ENCODE measurements at places on chromosomes 16 and 17.

DNA sequence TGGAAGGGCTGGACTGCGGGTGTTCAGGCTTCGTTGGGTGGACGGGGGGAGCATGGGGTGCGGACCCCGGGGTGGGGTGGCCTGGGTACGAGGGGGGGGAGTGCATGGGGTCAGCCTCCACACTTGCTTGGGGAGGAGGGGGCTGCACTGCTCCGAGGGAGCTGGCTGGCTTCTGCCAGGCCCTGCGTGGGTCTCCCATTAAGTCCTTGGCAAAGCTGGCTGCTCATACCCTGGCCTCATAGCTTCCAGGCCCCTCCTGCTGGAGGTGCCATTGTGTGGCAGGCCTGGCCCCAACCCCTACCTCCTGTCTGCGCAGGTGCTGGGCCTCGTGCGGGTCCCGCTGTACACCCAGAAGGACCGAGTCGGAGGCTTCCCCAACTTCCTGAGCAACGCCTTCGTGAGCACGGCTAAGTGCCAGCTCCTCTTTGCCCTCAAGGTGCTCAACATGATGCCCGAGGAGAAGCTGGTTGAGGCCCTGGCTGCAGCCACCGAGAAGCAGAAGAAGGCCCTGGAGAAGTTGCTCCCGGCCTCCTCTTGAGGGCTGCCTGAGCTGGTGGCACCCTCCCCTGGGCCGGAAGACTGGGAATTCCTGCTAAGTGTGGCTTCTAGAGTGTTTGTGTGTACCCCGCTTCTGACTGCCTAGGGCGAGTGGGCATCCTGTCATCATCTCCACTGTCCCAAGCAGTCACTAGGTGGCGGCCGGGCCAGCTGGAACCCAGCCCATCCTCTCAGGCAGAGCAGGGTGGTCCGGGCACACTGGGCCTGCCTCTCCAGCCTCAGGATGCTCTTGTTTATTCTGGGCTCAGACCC, 1.5 kb downstream of the NUDT16L1 start:
- no peak for DNase-seq

DNA sequence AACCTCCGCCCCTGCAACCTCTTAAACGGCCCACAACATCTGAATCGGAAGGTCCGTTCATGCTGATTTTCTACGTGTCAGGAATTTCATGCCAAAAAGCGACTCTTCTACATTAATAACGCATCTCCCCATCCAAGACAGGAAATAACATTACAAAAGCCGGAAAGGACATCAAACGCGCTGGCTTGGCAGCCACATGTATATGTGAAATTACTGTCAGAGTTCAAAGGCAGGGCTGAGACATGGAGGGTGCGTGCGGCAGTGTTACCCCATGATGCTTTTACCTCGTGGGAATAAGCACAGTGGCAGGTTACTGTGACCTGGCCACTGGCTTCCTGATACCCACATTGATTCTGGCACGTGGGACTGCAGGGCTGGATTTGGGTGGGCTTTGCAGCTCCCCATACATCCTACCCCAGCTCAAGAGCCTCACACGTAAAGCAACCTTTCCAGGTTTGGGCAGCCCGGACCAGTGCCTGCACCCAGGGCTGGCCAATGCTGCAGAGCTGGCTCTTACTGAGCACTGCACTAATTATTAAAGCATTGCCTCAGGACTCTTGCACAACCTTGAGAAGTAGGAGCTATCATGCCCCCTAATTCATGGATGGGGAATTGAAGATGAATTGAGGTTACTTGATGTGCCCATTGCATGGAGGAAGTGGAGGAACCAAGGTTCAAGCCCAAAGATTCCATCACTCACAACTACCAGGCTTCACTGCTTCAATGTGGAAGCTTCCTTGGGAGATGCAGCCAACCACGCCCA, 120.6 kb upstream of the FOXF1 start:
- DNase-seq: no peak

DNA sequence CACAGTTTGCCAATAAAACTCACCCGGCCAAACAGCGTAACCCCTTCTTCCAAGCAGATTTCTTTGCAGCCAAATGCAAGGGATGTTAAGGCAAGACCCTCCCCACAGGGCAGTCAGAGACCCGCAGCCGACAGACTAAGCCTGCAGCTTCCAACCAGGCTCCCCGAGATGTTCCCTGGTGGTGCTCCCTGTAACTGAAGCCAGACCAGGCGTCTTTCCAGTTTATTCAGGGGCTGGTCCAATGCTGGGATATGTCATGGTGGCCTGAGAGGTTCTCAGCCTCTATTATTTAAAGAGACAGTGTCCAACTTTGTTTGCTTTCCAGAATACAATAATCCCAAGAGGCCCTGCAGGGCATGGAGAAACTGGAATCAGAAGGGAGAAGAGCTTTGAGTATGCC, at the start of gene PMP22:
Gene PMP22, minus strand, starts transcription at position 196 of the 400 bp plus-strand sequence. CDS start 4,599 bp downstream, outside the sequence.
- DNase-seq: no peak

DNA sequence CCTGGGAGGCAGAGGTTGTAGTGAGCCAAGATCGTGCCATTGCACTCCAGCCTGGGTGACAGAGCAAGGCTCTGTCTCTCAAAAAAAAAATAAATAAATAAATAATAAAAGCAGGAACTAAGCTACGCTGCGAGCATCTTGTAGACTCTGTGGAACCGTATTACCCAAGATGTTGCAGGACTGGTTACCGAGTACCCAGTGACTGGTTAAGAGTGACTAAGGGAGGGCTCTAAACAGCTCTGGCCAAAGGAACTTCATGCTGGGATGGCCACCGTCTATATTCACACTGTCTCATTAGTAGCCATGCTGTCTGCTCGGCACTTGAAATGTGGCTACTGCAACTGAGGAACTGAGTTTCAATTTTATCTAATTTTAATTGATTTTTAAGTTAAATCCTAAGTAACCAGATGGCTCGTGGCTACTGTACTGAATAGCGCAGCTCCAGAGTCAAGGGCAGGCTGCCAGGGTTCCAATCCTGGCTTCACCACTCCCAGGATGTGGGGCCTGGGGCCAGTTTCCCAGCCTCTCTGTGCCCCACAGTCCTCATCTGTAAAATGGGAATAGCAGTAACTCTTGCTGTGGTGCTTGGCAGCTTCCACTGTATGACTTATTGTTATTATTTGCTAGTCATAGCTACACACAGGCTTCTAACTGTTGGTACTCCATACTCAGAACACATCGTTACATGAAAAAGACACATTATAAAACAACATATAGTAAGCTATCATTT, 3.0 kb downstream of the NTAN1 start:
- DNase-seq: no peak

- DNase-seq: peak; percentile 23
These were observed 52.3 kb downstream of the YWHAE start for GRCh38 chr17:1347589-1348323.

- DNase-seq: no peak
These were observed 149.9 kb upstream of the PLCG2 start for GRCh38 chr16:81629034-81629802.

DNA sequence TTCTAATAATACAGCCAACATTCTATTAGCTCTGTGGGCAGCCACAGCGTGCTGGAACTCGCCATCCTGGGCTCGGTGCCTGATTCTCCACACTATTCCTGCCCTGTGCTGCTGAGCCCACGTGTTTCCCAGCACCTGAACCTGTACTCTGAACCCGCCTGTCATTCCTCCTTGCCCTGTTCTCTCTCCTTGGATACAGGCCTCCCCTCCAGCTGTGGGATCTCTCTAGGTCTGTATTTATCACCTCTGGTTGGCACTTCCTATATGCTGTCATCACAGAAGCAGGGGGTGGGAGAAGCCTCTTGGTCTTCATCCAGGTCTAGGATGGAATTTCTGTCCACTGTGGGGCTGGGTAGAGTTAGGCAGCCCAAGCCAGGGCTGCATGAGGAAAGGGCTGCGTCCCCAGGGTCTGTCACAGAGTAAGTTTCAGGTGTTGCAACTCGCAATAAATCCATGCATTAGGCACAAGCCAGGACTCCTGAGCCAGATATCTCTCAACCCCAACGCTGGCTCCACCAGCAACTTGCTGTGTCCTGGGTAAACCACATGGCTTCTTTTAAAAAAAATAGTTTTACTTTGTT, 56.0 kb downstream of the ABAT start:
- DNase-seq: no peak

GRCh38 chr16:17313085-17313611, 157.6 kb downstream of the XYLT1 start:
- no peak for DNase-seq

GRCh38 chr16:919658-920050, 51.1 kb downstream of the LMF1 start:
- no peak for DNase-seq

DNA sequence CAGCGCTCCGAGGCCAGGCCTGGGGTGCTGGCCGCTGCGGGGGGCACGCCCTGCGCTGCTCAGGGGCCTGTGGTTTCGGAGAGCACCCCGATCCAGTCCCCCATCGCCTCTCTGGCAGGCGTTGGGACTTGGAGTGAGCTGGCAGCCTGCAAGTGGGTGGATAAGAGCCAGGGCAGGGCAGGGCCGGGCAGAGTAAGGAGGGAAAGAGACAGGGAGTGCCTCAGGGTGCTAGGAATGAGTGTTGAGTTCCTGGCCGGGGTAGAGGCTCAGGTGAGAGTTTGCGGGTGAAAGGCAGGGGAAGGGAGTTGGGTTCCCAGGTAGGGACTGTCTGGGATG, 1.3 kb downstream of the CDH13 start:
- DNase-seq: no peak

GRCh38 chr16:73196670-73197069, 148.7 kb upstream of the ZFHX3 start:
- DNase-seq: no peak

- no peak for DNase-seq
These were observed 25.6 kb downstream of the ATP6V0A1 start for GRCh38 chr17:42484304-42484703.

DNA sequence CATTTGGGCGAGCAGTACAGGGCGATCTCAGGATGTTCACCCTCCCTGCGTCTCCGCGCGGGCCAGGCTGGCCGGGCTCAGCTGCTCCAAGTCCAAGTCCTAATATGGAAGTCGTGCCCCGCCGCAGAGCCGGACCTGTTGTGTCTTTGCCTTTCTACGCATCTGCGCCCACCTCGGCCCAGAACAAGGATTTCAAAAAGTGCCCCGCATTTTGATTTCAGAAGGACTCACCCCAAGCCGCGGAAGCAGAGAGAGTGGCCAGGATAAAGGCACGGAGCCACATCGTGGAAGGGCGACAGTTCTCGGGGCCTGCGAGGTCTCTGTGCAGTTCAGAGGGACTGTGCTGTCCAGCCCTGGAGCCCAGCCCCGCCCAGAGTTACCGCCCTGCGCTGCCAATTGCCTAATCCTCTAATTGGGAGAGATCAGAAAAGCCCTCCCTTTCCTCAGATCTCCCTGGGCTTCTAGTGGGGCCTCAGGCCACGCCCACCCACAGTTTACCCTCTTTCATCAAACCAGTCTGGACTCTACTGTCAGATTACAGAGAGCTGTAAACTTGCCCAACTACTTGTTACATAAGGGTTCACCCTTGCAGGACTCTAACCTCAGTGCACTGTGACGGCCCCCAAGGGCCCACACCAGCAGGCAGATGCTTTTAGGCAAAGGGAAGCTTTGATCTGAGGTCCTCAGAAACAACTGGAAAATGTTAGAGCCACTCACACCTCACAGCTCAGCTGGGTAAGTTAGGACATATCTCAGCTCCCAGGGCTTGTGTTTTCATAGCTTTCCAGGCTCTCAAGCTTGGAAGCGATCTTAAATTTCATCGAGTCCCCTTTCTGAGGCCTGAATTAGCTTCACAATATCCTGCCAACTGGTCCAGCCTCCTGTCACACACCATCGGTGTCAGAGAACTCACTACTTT, at the start of gene CES1:
Gene CES1, minus strand, starts transcription at position 324 of the 919 bp plus-strand sequence. Its CDS starts 41 bp downstream, at position 283.
- no peak for DNase-seq

DNA sequence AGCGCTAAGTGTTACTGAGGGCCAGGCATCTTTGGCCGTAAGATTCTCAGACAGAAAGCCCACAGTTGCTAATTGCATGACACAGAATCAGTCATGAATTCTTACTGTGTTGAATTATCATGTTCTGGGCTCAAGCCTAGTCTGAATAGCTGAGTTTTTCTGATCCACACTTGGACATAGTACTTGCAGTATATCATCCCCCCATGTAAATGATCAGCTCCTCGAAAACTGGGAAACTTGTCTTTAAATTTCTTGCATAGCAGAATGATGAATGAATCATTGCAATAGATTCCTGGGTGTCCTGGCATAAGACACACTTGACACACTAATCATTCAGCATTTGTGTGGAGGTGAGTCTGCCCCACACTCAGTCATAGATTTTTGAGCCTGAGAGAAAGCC, 2.2 kb downstream of the MLYCD start:
- no peak for DNase-seq

GRCh38 chr17:31385428-31386285, 5.8 kb upstream of the RAB11FIP4 start:
- no peak for DNase-seq

GRCh38 chr17:80873307-80873951, 118.2 kb upstream of the CHMP6 start:
- no peak for DNase-seq

DNA sequence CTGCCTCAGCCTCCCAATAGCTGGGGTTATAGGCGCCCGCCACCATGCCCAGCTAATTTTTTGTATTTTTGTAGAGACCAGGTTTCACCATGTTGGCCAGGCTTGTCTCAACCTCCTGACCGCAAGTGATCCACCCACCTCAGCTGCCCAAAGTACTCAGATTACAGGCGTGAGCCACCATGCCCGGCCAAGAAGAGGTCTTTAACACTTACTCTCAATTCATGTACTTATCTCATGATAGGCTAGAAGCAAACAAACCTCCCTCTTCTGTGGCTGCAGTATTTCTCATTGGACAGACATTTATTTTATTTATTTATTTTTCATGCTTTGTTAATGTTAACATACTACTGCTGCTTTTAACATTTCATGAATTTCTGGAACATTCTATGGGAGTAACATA, 7.0 kb upstream of the NT5C start:
- DNase-seq: no peak

GRCh38 chr17:19876529-19877161, 8.9 kb upstream of the ULK2 start:
- no peak for DNase-seq

DNA sequence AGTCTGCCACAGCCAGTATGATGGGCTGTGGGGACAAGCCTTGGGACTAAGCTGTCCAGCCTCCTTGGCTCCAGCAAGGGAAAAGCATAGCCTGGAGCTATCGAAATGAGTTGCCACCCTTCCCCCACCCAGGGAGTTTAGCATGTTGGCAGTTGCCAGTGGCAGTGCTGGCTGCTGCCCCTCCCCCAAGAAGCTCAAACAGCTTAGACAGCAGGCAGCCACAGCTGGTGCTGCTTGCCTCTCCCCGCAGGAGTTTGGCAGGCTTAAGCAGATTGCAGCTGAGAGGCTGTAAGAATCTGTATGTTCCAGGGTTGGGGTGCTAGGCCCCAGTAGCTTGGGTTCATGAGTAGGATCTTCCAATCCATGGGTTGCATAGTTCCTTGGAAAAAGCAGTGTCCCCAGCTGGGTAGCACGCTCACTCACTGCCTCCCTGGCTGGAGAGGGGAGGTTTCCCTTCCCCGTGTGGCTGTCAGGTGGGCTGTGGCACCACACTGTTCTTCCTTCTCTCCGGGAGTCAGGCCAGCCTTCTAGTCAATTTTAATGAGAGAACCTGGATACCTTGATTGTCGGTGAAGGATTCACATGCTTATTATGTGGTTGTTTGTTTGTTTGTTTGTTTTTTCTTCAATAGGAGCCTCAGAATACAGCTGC, 506.1 kb downstream of the CDH11 start:
- DNase-seq: no peak

Data from epithelial cell of proximal tubule (primary cell).